Activated CD4-positive, alpha-beta T cell treated with anti-CD3 and anti-CD28 coated beads, Interleukin-10, Interleukin-2, amounts not matched to agents 100 ng/mL and 50 ng/mL, durations not matched to agents 16 hours and 8 hours (primary cell): ENCODE measurements at places on chromosomes 6 and 20.

- no peak for DNase-seq
These were observed 46.6 kb downstream of the CDH22 start for GRCh38 chr20:46261456-46262253.

DNA sequence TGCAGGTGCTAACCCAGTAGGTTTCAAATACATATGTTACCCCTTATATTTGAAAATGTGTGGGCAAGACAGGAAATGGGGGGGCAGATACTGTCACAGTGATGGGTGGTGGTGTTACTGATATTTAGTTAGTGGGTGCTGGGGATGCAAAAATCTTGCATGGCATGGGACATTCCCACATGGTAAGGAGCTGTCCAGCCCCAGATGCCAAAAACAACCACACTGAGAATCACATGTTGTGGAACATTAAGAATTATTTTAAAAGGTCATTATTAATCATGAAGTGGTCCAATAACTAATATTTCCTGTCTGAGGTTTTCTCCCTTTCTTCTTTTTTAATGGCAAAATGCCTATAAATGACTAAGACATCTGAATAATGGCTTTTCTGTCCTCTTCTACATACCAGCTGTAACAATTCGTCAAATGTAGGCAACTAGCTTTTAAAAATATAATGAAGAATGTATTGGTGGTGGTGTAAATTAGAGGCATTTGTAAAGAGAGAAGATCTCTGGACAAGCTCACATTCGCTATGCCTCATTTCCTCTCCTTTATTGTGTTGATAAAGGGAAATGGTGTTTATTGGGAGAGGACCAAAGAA lies 57.3 kb upstream of the SLC35B3 start:
- DNase-seq = no peak

- no peak for DNase-seq
These were observed 236.1 kb downstream of the KCNQ5 start for GRCh38 chr6:72857791-72858585.

DNA sequence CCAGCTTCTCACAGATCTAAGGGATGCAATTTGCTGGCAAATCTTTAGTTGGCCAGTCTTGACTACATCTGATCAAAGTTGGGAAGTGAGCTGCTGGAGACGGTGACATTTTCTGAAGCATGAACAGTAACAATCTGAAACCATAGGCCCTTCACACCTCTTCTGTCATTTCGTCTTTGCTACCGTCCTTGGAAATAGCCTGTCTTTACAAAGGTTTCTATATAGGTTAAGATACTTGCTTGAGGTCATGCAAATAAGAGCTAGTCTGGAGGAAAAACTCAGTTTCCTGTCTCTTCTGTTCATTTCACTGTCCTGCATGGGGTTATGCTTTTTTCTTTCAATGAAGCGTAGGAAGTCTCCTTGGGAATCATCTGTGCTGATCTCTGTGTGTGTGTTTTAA lies 55.6 kb downstream of the CARMIL1 start:
- DNase-seq = no peak

- no peak for DNase-seq
These were observed 12.4 kb downstream of the HTR1B start for GRCh38 chr6:77450924-77451323.

DNA sequence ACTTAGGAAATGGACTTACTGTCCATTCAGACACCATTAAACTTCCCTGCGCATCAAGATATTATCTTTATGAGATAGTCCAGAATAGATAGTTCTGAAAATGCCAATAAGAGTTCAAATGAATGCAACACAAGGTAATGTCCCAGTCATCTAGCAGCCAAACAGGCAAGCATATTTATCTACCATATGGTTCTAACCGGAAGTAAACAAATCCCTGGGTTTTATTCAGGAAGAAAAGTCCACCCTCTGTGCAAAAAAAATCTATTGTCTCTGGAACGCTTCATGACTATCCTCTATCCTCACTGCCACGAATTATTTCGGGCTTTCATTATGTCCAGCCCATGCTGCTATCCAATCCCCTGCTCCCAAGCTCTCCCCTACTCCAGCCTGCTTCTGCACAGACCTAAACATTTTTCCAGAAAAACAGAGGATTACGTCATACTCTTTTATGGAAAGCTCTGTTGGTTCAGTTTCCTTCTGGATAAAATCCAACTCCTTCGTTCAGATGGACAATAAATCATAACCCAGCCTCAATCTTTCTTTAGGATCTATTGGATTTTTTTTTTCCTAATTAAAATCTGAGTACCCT lies 11.4 kb downstream of the PPIL6 start:
- DNase-seq = no peak

DNA sequence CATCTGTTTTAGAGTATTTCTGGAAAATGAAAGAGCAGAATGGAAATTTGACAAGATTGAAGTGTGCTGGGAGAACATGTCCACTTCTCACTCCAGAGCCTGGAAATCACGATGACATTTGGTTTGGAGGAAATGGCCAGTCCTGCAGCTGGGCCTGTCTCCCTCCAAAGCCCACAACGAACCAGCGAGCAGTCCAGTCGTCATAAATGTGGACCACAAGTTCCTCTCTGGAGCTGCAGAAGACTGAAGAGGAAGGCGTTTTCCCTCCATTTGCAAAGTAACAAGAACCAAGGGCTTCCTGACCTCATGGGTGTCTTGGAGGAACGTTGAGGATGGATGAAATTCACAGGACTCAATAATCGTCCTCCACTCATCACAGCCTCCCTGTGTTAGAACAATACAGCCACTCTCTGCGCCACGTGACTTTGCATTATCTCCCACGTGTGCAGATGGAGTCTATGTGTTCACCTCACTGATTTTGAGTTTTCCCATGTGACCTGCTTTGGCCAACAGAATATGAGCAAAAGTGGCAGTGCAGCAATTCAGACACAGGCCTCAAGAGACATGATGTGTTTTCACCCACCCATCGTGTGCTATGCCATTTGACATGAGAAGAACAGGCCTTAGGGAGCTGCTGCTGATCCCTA lies 9.1 kb upstream of the SPATS1 start:
- no peak for DNase-seq

- no peak for DNase-seq
These were observed 16.6 kb upstream of the SCUBE3 start for GRCh38 chr6:35197196-35197595.

DNA sequence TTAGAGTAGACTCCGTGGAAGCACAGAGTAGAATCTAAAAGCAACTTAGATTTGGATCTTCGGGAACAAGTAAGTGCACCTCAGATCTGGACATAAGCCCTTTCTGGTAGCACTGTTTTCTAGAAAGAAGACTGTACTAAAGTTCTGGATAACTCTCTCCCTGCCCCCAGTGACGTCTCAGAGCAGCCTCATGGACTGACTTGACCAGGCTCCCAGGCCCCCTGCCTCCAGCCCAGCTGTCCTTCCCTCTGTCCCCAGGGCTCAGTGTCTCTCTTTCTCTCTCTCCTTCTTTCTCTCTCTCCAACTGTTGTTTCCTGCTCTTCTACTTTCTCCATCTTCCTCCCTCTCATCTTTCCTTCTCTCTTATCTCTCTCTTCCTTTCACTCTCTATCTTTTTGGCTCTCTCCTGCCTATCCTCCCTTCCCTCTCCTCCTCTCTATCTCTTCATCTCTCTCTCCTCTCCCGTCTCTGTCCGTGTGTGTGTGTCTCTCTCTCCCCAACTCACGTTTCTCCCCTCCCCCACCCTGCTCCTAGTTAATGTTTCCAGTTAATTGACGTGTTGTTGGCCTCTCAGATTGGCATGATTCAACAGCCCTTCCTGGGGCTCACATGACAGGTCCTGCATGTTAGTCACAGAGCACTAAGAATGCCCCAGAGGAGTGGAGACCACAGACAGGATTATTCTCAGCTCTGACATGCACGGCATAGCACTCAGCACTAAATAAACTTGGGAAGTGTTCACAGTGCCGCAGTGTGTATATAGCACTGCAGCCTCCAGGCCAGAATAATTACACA lies 180.4 kb upstream of the FOXQ1 start:
- DNase-seq = no peak

- DNase-seq = no peak
These were observed 52.2 kb downstream of the GFRAL start for GRCh38 chr6:55379471-55379870.
